RWPE2 (cell line): ENCODE measurements at places on chromosomes 7 and 10.

DNA sequence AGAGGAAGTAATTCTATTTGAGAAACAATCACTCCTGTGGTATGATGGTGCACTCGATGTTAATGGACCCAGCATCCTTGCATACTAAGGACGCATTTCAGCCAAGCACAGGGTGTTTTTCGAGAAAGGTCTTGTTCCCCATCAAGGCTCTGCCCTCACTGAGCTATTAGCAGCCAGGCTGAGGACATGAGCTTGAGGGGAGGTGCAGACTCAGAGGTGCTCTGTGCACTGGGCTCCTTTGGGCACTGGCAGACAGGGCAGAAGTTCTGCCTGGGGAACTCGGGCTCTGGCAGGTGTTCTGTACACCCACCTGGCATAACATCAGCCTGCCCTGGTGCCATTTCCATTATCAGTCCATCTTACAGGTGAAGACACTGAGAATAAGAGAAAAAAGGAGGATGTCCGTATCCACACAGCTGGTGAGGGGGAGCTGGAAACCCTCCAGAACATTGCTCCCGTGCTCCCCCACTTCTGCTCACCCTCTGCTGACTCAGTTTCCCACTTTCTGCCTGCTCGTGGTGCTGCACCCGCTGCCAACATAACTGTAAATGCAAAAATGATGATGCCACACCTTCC is 92.7 kb upstream of the RET start:
- DNase-seq: no peak

GRCh38 chr10:11170993-11171851 is 153.6 kb downstream of the CELF2 start:
- DNase-seq: no peak

- no peak for DNase-seq
These were observed 1.4 kb downstream of the ZNF282 start for GRCh38 chr7:149196705-149197171.

GRCh38 chr7:2644562-2645273 is 12.9 kb downstream of the TTYH3 start:
- DNase-seq: no peak

DNA sequence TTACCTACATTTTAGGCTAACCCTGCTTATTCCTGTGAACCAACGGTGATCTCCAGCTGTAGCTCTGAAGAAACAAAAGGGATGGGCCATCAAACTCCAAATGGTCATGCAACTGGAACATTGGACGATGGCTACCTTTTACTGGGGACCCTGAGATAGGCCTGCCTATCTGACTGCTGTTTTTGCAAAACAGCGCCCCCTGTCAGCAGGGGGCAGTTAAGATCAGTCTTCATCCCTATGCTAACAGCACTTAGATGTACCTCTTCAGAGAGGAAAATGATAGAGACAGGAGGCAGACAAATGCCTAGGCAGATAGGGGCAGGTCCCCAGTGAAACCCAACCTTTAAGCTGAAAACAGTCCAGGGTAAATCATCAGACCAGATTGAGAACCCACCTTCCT is 1085.4 kb upstream of the SORCS1 start:
- DNase-seq: no peak

GRCh38 chr10:130399425-130399950 is 263.3 kb downstream of the GLRX3 start:
- no peak for DNase-seq

DNA sequence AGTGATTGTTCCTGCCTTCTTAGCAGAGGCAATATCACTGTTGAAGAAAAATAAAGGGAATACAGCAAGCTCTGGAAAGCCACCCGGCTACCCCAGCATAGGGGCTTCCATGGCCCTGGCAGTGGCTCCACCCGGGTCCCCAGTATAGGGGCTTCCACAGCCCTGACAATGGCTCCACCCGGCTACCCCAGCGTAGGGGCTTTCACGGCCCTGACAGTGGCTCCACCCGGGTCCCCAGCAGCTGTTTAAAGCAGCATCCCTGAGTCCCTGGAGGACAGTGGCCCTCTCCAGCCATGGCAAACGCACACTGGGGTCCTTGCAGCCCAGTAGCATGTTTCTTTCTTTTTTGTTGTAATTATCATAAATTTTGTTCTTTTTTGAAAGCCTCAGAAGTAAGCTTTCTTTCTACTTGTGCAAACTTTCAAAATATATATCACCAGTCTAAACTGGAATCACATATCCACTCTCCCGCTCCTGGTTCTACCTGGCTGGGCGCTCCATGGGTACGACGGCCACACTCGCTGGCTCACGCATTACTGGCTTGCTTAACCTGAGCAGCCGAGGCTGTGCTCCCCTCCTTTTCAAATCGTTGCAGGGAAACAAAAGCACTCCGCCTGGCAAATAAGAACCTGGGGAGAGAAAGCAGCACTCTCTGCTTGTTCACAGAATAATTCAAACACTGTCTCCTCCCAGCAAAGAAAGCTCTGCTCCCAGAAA is 62.1 kb downstream of the TCERG1L start:
- DNase-seq: no peak

DNA sequence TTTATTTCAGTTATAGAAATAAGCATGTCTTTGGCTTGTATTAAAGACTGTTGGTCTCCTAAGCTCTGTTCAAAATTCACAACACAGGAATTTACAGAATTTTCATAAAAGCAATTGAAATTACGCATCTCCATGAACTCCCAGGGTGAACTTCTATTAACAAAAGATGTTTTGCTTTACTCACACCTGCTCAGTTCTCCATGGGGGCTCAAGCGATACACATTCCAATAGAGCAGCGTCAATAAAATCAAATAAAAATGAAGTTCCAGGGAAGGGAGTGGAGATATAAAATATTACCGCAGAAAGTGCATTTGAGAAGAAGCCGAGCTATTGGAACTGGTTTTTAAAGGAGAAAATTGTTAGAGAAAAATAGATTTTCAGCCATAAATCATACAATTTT is 41.5 kb upstream of the ZNF438 start:
- DNase-seq: no peak

- DNase-seq: no peak
These were observed 16.4 kb upstream of the BHLHA15 start for GRCh38 chr7:98194672-98195457.

GRCh38 chr10:74174521-74174920 is 23.5 kb downstream of the ADK start:
- no peak for DNase-seq

- DNase-seq: no peak
These were observed 20.7 kb downstream of the TOMM7 start for GRCh38 chr7:22801912-22802311.

DNA sequence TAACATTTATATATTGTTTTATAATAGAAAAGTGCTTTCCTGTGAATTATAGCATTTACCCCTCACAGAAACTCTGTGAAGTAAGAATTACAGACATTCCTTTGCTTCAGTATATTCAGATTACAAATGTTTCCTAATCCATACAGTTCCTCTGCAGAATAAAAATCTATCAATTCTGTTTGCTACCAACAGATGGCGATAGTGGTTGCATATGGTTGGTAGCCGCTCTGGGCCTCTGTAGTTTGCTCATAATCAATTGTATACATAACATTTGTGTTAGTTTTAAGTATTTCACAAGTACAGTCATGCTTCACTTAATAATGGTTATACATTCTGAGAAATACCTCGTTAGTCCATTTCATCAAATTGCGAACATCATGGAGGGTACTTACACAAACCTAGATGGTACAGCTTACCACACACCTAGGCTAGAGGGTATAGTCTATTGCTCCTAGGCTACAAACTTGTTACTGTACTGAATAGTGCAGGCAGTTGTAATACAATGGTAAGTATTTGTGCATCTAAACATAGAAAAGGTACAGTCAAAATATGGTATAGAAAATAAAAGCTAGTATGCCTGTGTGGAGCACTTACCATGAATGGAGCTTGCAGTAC is 94.4 kb upstream of the STEAP4 start:
- DNase-seq: no peak

- no peak for DNase-seq
These were observed 377 bp upstream of the POLR1F start for GRCh38 chr7:19709249-19709578.

- no peak for DNase-seq
These were observed 93.4 kb downstream of the PTPRN2 start for GRCh38 chr7:158494162-158494586.

DNA sequence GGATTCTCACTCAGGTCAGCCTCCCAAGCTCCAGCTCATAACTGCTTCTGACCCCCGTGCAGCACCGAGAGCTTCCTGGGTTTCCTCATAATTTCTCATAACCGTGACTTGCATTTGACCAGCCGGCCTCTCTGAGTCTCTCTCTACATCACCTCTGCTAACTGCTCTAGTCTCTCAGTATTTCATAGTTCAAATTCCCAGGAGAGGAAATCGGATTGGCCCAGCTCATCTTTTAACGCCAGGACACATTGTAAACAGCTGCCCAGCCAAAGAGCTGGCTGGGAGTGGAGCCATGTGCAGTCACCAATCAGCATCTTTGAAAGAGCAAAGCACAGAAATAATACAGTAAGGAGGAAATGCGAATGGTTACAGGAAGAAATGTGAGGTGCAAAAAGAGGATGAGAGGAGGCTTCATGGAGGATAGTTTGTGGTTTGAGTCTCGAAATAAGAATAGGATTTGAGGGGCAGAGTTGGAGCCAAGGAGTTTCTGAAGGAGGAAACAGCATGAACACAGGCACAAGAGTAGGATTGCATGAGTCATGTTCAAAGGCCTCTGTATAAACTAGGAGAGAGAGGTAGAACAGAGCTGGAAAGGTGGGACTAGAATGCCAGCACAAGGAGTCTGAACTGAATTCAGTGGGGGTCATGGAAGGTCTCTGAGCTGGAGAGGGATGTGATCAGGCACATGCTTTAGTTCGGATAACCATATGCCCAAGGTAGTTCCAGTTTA is 15.2 kb upstream of the LBX1 start:
- no peak for DNase-seq

DNA sequence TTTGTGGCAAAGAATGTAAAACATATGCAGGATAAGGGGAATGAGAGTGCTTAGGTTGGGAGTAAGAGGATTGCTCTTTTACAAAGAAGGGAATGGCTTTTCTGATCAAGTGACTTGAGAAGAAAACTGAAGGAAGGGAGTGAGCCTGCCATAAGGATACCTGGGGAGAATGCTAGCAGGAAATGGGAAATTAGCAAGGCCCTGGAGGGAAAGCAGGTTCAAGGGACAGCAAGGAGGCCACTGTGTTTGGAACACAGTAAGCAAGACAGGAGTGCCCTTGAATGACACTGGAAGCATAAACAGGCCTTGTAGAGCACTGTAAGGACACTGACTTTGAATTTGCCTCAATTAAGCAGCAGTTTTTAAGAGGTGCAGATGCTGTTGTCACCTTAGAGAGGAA is 1069.9 kb downstream of the DNAJB9 start:
- DNase-seq: no peak

GRCh38 chr7:88868456-88868855 is 72.9 kb upstream of the TEX47 start:
- DNase-seq: no peak

GRCh38 chr7:28151965-28152364 is 28.6 kb downstream of the JAZF1 start:
- DNase-seq: no peak

DNA sequence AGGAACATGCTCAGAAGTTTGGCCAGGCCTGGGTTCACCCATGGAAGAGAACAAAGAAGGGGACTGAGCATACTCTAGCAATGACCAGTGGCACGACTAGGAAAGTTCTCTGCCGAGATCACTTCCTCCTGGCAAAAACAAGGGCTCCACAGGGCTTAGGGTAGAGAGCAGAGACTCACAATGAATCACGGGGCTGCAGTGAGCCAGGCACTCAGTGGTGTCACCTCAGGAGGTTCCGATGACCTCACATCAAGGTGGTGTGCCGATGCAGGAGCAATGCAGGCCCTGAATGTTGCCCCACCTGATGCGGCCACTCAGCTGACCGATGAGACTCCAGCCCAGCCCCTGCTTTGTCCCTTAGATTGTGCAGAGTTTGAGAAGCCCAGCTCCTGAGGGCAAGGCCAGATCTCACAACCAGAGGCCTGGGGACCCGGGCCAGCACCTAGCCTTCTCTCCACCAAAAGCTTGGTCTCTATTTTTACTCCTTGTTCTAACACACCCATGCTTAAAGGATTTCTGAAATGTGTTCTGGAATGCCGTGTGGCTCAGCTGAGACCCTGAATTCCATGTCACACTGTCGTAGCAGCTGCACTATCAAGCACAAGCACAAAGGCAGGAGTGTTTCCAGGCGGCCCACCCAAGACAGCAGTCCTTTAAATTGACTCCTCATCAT is 60.9 kb downstream of the COBL start:
- no peak for DNase-seq

DNA sequence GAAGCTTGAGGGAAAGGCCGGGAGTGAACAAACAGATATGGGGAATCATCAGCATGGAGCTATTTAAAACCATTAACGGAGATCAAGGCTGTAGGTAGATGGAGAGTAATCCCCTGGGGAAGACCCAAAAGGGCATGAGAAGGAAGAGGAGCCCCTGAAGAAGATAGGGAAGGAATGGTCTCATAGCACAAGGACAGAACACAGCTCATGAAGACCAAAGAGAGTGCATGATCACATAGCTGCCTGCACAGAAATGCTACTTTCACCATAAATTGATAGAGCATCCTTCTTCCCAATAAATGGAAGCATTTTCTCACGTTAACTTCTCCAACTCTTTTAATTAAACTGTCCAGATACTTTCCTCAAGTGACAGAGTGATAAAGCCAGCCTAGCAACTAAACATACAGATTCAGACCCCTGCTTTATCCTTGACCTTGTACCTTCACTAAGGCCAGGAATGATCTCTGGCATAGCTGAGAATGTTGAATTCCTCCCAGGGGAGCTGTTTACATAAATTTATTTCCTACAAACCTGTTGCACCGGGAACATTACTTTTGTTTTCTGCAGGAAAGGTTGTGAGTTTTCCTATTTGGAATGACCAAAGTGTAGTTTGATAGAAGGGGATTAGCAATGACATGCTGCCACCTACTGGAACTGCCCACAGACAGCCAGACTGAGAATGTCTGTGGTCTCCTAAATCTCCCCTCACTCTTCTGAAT is 110.8 kb upstream of the LRGUK start:
- DNase-seq: no peak

DNA sequence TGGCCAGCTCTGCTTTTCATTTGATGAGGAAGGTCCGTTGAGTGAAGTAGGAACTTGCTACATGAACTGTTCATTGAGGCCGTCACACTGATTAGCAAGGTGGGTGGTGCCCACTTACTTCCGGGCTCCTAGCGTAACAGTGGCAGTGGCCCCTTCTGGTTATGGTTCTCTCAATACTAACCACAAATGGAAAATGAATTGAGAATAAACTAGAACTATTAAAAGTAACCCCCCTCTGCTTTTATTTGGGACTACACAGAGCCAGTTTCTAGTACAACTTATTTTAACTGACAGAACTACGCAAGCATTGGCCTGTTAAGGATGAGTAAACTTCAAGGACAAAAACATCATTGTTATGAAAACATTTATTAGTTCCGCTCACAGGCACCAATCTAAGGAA is 519.1 kb downstream of the INHBA start:
- no peak for DNase-seq

GRCh38 chr7:5662828-5663227 is 118.6 kb downstream of the RNF216 start:
- no peak for DNase-seq

- no peak for DNase-seq
These were observed 13.5 kb downstream of the SLC25A13 start for GRCh38 chr7:96308253-96308949.
